ENCODE measurements at places on chromosomes 12 and 14. TPM values are rescaled to one million over a fixed set of nuclear protein-coding genes. Genes with fewer than 3 reads are reported as not detected.
A peak's percentile ranks its signal among the peaks of the same experiment; 100 is the strongest.

DNA sequence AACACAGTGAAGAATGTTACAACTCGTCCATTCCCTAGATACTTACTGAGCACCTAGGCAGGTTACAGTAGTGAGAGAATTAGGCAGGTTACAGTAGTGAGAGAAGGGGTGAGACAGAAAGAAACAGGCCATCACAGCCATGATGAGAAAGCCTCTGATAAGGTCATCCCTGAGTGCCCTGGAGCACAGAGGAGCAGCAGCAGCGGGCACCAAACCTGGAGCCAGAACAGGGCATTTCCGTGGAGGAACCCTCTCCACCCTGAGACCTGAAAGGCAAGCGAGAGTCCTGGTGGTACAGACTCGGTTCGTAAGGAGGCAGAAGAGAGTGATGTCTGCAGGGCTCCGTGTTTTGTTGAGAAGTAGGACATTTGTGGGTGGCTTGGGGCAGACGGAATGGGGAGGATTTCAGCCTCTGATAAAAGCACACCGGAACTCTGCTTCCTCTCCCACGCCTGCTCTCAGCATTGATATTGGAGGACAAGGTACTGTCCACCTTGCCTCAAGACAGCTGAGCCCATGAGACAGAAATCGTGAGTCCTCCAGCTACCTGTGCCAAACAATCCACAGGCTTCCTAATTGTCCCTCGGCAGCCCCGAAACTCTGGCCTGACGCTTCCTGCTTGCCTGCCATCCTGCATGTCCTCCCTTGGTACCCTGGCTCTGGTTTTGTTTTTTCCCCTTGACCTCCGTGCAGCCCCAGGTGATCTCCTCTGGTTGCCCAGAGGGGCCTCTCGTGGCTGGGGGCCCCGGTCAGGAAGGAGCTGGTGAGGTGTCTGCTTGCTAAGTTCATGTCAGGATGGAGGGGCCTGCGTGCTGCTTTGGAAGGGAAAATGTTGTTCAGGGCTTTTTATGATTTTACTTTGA is 136.1 kb downstream of the GCH1 start:
- H3K4me3 ChIP-seq: no peak overlapping the region
- H3K36me3 ChIP-seq: peaks cover 20% of the 10 kb centered on the region
- no peak overlapping the region for H3K27ac ChIP-seq

Gene PAX9
- not detected for total RNA-seq

DNA sequence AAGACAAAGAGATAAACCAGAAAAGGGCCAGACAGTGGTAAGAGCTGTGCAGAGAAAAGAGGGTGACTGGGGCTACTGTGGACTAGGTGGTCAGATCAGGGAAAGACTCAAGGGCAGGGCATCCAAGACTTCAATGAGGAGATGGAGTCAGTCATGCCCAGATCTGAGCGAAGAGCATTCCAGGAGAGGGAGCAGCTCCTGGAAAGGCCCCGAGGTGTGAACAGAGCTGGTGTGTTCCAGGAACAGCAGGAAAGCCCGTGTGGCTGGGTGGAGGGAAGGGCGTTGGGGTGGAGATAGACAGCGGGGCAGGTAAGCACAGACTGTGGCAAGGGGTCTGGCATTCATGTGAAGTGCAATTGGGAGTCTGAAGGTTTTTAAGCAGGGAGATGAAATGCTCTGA is 16.8 kb downstream of the TTC7B start:
- H3K4me3 ChIP-seq: no peak overlapping the region
- no peak for DNase-seq
- no peaks in the 10 kb centered on the region for H3K27me3 ChIP-seq
- H3K27ac ChIP-seq: no peak overlapping the region
- H3K36me3 ChIP-seq: no peaks in the 10 kb centered on the region

DNA sequence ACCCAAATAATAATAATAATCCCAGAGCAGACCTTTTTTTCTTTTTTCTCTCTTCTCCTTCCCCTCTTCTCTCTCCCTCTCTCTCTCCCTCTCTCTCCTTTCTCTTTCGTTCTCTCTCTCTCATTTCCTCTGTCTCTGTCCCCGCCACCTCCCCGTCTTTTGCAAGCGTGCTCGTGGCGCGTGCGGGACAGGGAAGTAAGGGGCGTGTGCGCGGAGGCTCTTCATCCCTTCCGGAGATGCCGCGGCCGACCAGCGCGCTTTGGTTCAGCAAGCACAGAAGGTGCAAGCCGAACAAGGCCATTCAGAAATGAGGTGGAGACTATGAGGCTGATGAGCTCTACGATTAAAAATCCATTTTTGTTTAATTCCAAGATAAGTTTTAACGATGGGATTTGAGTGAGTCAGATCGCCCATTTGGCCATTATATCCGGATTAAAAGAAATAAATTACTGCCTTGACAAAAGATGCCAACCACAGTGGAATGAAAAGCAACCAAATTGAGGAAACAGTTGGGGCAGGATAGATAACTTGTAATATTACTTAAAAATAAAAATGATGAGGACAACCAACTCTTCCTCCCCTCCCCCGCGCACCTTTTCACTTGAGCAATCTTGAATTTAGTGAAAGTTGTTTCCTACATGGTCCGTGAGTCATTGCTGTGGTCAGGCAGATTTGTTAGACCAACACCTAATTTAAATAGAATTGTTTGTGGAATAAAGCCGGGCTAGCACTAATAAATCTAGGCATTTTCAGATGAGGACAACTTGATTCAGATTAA is 1.2 kb upstream of the AMIGO2 start:
- H3K27me3 ChIP-seq: no peaks in the 10 kb centered on the region
- no peaks in the 10 kb centered on the region for H3K36me3 ChIP-seq
- H3K4me3 ChIP-seq: peak overlapping the region; percentile 84
- H3K4me1 ChIP-seq: peaks cover 58% of the 10 kb centered on the region

Gene PLXNC1
- 2.1 TPM for total RNA-seq

Gene RHEBL1
- total RNA-seq: 0.86 TPM

Gene KRT82
- total RNA-seq: not detected

Gene FIGNL2
- 0.32 TPM for total RNA-seq

- peaks cover 81% of the 10 kb centered on the region for H3K4me1 ChIP-seq
- peak overlapping the region; percentile 54 for H3K4me3 ChIP-seq
- peak overlapping the region; percentile 99 for H3K27ac ChIP-seq
- no peaks in the 10 kb centered on the region for H3K27me3 ChIP-seq
- no peaks in the 10 kb centered on the region for H3K36me3 ChIP-seq
Observed at GRCh38 chr12:47812797-47813510, 6.7 kb downstream of the HDAC7 start.

Gene TPH2
- not detected for total RNA-seq

- H3K27me3 ChIP-seq: no peaks in the 10 kb centered on the region
- no peak overlapping the region for H3K4me3 ChIP-seq
- H3K36me3 ChIP-seq: no peaks in the 10 kb centered on the region
- H3K27ac ChIP-seq: no peak overlapping the region
- no peaks in the 10 kb centered on the region for H3K4me1 ChIP-seq
Observed at GRCh38 chr12:7751394-7751793, 4.2 kb upstream of the CLEC4C start.

Gene PRIM1
- total RNA-seq: 7.6 TPM

Gene AKAP6
- 14.3 TPM for total RNA-seq

Gene TAS2R13
- total RNA-seq: 0.32 TPM

GRCh38 chr14:35292051-35292769 is at the start of gene PSMA6:
Gene PSMA6 (plus strand): TSS chr14:35292382. CDS start chr14:35292477, 95 bp downstream.
- peak; percentile 100 for DNase-seq
- H3K36me3 ChIP-seq: no peaks in the 10 kb centered on the region
- peak within 1 kb of the TSS; percentile 87 for H3K27ac ChIP-seq

DNA sequence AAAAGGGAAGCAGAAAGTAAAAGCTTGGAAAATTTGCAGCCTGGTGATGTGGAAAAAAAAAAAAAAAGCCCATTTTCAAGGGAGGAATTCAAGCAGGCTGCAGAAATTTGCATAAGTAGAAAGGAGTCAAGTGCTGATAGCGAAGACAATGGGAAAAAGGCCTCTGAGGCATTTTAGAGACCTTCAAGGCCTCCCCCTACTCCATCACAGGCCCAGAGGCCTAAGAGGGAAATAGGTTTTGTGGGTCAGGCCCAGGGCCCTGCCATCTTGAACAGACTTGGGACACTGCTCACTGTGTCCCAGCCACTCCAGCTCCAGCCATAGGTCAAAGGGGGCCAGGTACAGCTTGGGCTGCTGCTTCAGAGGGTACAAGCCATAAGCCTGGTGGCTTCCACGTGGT is 13.8 kb upstream of the PRKD1 start:
- peaks cover 9% of the 10 kb centered on the region for H3K4me1 ChIP-seq
- DNase-seq: no peak
- no peak overlapping the region for H3K27ac ChIP-seq

GRCh38 chr12:17076028-17076744 is 470.2 kb upstream of the LMO3 start:
- H3K4me1 ChIP-seq: no peaks in the 10 kb centered on the region
- no peak overlapping the region for H3K4me3 ChIP-seq
- no peaks in the 10 kb centered on the region for H3K27me3 ChIP-seq
- H3K36me3 ChIP-seq: no peaks in the 10 kb centered on the region

Data from GM23248 (cell line).